Ecto neural progenitor cell (in vitro differentiated cells): ENCODE measurements at places on chromosomes 7 and 10.
A peak's percentile ranks its signal among the peaks of the same experiment; 100 is the strongest.

GRCh38 chr10:132908621-132909295, 33.6 kb downstream of the CFAP46 start:
- no peak for DNase-seq

- no peak for DNase-seq
Observed at GRCh38 chr10:75613685-75614504, 182.5 kb downstream of the LRMDA start.

DNA sequence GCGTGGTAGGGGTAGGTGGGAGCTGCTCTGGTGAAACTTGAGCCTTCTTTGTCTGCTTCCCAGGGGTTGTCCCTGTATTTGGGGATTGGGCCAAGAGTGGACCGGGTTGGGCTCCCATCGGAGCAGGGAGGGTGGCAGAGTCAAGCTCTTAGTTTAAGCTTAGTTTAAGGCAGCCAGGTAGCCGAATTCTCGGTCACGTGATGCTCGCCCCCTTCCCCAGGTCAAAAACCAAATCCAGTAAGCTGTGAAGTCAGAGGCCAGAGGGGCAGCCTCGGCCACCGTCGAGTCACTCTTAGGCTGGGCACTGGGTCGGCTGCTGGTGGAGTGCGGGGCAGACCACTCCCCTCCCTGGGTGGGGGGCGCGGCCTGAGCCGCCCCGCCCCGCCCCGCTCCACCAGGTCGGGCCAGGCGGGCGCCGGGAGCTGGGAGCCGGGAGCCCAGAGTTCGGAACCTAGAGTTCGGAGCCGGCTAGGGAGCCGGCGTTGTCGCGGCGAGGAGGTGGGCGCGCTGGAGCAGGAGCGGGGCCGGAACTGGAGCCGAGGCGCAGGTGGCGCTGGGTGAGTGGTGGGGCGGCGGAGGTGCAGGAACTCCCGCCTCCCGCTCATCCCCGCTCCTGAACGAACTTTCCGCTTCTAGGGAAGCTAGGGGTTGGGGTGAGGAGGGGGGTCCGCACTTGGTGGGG, 2.8 kb upstream of the LZTS2 start:
- DNase-seq: peak; percentile 76

GRCh38 chr10:30603589-30603988, 26.0 kb downstream of the LYZL2 start:
- no peak for DNase-seq

- no peak for DNase-seq
Observed at GRCh38 chr7:66668677-66669076, 40.0 kb downstream of the KCTD7 start.

DNA sequence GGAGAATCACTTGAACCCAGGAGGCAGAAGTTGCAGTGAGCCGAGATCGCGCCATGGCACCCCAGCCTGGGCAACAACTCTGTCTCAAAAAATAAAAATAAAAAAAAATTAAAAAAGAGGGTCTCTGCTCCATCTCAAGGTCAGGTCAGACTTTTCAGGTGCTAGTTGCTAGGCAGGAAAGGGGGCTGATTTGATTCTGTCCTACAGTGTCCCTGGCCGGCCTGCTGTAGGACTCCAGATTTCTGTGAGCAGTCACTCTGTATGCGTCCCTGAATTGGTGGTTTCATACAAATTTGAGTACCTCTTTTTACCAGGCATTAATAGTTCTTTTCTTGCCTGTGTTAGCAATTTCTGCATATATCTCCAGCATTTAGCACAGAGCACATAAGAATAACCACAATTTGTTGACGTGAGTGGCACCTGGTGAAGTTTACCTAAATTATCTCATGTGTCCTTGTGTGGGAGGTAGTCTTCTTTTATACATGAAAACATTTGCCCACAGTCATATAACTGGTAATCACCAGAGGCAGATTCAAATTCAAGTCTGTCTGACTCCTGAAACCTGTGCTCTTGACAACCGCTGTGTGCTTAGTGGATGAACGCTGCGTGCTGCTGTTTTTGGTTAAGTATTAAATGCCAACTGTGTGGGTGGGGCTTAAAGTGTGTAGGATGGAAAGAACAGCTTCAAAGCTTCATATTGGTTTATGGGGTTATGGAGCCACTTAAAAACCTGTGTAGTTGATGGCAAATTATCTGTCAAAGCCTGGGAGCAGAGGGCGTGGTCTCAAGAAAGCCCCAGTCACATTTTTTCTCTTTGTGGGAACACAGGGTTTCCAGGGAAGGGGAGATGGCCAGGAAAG, 3.2 kb upstream of the ZNF775 start:
- no peak for DNase-seq

DNA sequence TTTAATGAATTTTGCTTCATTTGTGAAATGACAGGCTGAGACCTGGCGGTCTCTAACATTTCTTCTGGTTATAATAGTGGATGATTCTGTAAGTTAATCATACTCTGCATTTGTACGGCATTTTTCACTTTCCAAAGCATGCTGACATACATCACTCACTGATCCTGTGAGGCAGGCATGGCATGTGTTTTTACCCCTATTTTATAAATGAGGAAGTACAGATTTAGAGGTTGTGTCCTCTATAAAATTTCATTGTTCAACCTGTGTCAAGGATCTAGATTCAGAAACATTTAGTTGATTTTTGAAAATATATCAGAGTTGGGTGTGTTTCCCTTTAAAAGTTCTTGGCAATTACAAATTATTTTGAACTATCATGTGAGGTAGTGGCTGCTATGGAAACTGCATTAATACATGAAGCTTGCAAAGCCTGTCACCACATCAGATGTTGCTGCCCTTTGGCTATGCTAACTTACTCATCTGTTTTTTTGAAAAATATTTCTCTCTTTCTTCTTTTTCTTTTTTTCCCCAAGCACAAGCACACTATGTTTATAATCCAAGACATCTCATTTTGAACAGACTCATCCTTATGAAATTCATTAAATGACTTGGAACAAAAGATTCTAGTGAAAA, 172.7 kb downstream of the GNAI1 start:
- DNase-seq: no peak

- DNase-seq: peak; percentile 31
Observed at GRCh38 chr10:48940372-48940771, 732 bp upstream of the LRRC18 start.

DNA sequence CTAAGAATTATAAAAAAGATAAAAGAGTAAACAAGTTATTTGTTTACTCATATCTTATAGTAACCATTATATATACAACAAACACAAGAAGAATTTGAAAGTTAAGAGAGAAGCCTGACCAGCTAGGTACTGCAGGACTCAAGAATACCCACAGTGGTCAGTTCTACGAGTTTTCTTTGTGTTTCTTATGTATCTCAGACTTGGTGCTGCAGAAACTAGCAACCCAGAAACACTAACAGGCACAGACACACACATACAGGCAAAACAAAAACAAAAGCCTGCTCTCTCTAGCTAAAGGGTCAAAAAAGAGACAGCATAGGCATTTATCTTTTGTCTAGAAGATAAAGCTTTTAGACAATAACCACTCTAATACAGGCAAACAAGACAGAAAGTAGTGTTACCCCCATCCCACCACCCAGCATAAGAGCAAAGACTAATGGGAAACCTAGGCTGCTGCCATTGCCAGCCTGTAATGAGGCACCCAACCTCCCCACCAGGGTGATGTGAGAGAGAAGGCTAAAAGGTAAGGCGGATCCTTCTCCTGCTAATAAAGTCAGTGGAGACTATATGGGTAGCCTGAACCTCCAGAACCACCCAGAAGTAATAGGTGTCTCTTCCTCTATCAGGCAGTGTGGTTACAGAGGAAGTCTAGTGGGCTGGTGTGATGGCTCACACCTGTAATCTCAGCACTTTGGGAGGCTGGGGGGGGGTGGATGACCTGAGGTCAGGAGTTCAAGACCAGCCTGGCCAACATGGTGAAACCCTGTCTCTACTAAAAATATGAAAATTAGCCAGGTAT, 113.9 kb downstream of the DNAJC1 start:
- DNase-seq: no peak

DNA sequence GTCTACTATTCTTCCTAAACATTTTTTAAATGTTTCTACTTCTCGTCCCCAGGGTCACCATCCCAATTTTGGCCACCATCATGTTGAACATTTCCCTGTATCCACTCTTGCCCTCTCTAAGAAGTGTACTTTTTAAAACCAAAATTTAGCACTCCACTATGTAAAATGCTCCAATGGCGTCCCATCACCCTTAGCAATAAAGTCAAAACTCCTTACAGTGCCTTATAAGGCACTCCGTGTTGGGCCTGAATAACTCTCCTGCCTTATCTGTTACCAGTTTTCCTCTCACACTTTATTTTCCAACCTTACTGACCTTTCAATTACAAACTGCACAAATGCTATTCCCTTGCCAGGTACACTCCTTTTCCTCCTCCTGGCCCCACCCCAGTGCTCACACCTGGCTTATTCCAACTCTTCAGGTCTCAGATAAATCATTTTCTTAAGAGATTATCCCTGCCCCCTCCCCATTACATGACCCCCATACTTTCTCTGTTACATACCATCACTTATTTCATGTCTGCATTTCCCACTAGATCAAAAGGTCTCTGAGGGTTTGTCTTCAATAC, 1.3 kb downstream of the TMEM168 start:
- no peak for DNase-seq

DNA sequence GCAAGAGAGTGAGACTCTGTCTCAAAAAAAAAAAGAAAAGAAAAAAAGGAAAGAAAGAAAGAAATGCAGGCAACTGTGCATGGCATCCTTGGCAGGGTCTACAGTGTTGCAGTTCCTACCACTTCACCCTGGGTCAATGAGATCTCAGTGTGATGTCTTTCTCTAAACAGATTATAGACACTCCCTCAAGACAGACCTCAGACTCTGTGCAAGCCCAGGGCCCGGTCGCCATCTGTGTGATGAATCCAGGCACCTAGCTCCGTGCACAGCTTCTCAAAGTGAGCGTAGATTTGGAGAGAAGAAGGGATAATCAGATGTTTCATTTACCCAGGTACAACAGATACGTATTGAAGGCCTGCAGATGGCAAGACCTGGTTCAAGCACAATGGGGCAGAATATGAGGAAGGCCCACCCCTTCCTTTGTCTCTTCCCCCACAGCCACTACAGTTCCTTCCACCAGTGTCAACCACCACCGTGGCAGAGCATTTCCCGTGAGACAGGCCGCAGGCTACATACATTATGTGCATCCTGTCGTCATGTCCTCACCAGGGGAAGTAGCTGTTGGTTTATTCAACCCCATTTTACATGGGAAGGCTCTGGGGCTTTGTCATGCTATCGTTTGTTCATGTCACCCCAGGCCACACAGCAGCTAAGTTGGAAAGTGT, 471.7 kb upstream of the GALNT17 start:
- DNase-seq: no peak

DNA sequence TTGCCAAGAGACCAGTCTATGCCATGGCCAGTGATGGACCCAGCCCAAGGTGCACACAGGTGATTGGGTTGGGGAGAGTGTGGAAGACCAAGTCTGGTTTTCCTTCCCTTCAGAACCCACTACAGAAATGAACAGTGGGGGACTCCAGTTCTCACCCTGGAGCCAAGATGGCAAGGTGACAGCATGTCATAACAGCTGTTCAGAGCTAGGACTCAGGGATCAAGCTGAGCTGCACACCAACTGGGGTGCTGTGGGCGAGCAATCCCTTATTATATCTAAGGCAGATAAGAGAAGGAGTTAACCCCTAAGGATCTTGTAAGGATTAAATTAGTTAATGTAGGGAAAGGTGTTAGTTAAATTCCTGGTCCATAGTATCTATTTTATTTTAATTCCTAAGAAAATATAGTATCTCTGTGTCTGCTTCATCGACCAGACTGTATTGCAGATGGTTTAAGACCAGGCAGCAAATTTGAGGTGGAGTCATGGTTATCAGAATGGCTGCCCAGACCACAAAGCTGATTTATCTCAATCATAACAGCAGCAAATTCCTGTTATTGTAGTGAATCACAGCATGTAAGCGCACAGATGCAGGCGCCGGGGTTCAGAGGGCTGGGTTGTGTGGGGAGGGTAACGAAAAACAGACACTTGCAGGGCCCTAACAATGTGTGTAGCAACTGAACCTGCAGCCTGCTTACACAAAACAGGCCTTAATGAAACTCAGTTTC, 208.7 kb upstream of the ZNF32 start:
- DNase-seq: no peak

GRCh38 chr10:75720157-75720556, 288.7 kb downstream of the LRMDA start:
- no peak for DNase-seq

DNA sequence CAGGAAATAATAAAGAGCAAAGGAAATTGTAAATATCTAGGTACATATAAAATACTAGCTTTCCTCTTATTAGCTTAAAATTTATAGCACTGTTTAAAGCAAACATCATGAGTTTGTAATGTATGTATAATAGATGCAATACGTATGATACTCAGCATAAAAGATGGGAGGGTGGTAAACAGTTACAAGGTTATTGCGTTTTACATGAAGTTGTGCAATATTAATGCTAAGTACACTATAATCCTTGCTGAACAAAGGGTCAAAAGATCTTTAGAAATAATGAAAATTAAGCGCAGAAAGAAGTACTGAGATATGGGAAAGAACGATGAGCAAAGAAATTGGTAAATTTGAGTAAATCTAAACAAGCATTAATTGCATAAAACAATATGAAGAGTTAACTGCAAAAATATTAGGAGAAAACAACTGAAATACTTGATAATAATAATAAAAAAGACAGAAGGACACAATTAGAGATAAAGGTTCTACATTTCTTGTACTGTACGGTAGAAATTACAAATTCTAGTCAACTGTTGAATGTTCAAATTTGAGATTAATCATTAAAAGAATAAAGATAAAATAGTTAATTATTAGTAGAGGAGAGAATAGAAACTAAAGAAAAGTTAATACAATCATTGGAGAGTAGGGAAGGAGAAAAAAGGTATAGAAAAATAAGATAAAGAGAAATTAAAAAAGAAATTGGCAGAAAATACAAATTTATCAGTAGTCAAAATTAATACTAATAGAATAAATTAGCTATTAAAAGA, 17.9 kb downstream of the C10orf67 start:
- DNase-seq: no peak

DNA sequence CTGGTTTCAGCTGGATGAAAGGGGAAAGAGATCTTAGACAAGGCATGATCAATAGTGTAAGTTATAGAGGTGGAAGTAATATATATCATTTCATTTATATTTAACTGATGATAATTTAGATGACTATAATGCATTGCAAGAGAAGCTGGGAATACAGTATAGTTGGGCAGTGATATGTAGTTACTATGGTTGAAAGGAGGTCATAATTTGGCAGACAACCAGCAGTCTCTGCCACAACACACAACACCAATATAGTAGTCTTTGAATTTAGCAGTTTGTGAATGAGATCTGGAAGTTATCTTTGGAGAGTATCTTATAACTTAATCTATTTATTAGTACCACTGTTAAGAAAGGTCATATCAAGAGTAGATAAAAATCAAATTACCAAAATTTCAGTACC, 39.9 kb downstream of the TAX1BP1 start:
- DNase-seq: no peak

- DNase-seq: no peak
Observed at GRCh38 chr10:124614003-124614659, 130.0 kb downstream of the FAM53B start.

DNA sequence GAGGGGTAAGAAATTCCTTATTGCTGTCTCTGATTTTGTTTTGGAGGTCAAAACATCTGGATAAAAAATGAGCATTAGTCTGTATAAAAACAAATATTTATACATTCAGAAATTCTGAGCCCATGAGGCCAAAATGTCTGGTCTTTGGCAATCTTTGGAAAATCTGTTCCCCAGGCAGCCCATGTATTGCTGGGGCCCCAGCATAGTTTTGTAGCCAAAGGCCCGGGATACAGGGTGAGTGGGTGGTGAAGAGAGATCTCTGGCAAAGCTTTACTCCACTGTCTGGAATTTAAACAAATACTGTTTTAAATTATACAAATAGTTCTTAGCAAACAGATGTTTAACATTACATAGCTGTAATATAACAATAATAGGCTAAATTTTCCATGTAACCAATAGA, 134.7 kb upstream of the GALNT17 start:
- DNase-seq: no peak
